ENCODE measurements at places on chromosomes 11 and 22.

- no peak for DNase-seq
Measured at GRCh38 chr11:28439403-28439802, 331.2 kb downstream of the METTL15 start.

GRCh38 chr22:37741312-37741795 is 44.5 kb downstream of the TRIOBP start:
- no peak for DNase-seq

DNA sequence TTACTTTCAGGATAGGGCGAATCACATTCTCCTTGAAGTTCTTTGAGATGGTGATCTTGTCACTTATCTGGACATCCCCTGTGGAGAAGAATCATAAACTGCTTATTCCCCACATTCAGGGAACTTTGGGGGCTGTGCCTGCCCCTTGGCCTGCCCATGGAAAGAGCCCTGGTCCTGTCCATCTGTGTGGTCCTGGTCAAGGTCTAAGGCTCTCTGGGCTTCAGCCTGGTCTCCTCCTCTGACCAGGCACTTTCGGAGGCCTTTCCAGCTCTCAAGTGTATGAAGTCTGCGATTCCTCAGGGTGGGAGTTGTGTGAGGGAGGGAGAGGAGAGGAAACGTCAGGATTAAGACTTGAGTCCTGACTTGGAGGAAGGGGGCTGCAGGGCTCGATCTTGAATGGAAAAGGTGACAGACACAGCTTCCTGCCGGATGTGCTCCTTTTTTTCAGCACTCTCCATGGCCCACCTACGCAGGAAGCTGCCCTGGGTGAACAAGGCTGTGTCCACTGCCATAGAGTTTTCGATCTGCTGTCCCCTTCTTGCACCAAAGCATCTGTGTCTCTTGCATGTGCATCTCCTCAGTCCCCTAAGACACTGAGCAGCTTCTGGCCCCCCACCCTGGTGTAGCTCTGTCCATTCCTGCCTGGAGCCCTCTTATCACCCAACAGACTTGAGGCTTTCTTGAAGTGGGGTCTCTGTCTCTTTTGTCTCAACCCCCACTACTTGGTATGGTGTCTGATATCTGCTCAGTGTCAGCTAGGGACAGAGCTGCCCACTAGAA is 50.8 kb upstream of the PHOX2A start:
- DNase-seq = no peak

GRCh38 chr22:22070371-22070824 is 87.8 kb upstream of the TOP3B start:
- DNase-seq = no peak

- DNase-seq = peak; percentile 25
Measured at GRCh38 chr11:64000026-64000739, 13.9 kb downstream of the OTUB1 start.

- no peak for DNase-seq
Measured at GRCh38 chr11:109936661-109937180, 156.5 kb upstream of the ZC3H12C start.

- no peak for DNase-seq
Measured at GRCh38 chr11:1752907-1753228, 2.5 kb upstream of the IFITM10 start.

Measured in T-cell (primary cell).